NCI-H1105 (cell line): ENCODE measurements at places on chromosomes 1 and 21.
A peak's percentile ranks its signal among the peaks of the same experiment; 100 is the strongest.

GRCh38 chr1:115408533-115408932 is 70.5 kb upstream of the NGF start:
- DNase-seq: no peak

GRCh38 chr1:63758791-63759190 is 15.0 kb upstream of the ROR1 start:
- DNase-seq: peak; percentile 81

DNA sequence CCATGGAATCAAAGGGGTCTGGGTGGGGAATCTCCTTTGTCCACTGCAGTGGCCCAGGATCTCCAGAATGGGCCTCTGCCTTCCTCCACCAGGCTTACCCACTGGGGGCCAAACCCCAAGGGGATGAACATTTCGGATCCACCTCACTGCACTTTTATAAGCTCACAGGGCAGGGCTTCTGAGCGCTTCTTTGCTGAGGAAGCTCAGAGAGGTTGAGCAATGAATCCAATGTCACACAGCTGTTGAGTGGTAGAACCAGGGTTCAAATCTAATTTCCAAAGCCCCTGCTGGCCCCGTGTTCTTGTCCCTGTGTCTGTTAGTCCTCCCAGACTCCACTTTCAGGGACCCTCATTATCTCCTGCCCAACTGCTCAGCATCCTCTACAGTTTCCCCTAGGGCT is 250.8 kb downstream of the GRIK3 start:
- no peak for DNase-seq

DNA sequence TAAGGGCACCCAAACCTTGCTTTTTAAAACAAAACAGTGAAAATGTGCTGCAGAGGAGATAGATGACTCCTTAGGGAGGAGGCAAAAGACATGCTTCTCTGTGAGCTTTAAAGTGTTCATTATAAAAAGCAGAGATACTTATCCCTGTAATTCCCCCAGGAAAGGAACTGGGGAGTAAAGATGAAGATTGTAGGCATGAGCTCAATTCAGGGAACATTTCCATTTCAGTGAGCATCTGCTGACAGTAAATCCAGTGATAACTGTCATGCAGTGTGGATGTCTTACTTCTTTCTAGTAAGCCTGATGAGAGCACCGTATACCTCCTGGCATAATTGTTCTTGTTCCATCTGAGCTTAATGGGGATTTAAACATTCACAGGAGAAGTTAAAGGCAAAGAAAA is 1296.5 kb downstream of the MRPL39 start:
- DNase-seq: no peak

DNA sequence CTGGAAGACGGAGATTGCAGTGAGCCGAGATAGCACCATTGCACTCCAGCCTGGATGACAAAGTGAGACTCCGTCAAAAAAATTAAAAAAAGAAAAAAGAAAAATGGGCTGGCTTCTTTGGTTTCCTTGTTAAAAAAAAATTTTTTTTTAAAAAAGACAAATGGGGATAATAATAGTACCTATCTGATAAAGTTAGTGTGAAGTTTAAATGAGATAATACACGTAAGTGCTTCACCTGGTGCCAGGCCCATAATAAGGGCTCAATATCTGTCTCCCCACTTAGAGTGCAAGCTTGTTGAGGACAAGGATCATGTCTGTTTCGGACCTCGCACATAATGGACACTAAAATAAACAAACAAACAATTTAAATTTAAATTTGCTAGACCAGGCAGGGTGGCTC is 30.0 kb upstream of the HTR1D start:
- DNase-seq: no peak

GRCh38 chr1:35406103-35406502 is 137.6 kb downstream of the ZMYM4 start:
- DNase-seq: no peak

GRCh38 chr1:216554934-216555333 is 131.7 kb upstream of the USH2A start:
- no peak for DNase-seq

GRCh38 chr1:36918604-36919003 is 115.7 kb downstream of the GRIK3 start:
- DNase-seq: no peak

- DNase-seq: no peak
Measured at GRCh38 chr1:63848733-63849132, 74.9 kb downstream of the ROR1 start.

DNA sequence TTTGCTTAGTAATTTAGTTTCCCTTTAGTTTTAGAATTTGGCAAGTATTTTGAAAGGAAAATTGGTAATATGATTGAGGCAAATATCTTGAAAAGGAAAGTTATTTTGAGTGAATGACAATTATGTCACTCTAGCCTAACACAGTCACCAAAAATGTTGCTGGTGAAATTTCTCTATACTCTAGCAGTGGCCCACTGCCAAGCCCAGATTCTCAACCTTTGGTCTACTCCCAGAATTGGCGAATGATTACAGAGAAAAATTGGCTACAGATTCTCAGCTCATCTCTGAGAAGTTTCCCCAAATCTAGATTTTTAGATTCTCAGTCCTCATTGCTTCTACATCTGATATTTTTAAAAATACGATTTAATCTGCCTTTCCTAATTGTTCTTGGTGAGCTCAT is 84.9 kb downstream of the PIGK start:
- no peak for DNase-seq

GRCh38 chr21:25456672-25457071 is 150.6 kb downstream of the MRPL39 start:
- DNase-seq: no peak

GRCh38 chr1:3636080-3636479 is 11.3 kb downstream of the TPRG1L start:
- DNase-seq: no peak

DNA sequence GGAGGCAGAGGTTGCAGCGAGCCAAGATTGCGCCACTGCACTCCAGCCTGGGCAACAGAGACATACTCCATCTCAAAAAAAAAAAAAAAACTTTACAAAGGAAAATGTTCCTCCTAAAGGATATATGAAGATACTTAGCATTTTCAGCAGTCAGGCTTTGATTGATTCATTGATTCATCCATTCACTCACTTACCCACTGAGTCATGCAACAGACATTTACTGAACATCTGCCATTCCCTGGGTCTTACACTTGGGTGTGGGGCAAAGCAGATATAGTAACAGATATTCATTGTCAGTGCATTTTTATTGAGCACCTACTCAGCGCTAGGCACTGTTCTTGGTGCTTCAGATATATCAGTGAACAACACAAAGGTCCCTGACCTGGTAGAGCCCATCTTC is 5.6 kb upstream of the LACTBL1 start:
- DNase-seq: no peak

DNA sequence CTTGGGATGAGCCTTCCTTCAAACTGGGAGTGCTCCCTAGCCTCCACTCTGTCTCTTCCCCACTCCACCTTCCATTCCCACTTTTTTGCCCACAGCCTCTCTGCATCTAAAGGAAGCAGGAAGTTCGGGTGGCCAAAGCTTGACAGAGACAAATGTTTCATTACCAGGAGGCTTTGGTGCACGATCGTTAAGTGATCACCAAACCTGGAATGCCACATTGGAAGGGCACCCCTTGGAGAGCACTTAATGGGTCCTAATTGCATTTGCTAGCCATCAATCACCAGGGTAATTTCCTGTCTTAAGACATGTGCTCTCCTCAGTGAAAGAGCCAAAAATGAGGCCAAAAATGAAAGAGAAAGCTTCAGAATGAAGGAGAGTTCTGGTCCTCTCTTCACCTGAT is 206.5 kb downstream of the TNR start:
- DNase-seq: no peak

GRCh38 chr1:8247811-8248436 is 70.0 kb upstream of the SLC45A1 start:
- no peak for DNase-seq

DNA sequence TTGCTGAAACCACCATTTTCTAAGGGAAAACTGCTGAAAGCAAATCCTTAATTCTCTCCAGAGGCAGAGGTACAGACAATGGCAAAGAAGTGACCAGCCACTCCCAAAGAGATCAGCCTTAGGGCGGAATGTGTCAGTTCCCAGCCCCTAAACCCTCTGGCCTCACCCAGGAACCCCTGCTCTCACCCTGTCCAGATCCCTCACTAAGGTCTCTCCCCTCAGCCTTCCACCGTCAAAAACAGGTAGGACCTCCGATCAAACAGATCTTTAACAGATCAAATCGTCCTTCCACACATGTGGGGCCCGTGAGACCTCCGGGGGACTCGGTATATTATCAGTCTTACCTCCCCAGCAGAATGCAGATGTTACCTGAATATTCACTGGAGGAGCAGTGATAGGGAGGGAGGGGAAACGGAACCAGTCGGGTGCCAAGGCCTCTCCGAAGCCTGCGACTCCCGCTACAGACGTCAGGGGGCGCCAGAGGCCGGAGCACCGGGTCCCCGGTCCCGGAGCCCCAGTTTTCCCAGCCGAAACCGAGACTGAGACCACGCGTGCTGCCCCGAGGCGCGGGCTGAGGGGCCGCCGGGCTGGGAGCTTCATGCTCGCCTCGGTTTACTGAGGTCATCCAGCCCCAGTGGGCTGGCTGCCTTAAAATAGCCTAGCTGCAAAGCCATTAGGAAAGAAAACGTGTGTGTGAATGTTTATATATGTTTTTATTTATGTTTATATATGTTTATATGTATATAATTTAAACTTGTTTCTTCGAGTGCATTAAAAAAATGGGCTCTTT is 23.6 kb downstream of the GPA33 start:
- DNase-seq: peak; percentile 73

GRCh38 chr21:46168659-46169386 is 13.4 kb upstream of the FTCD start:
- DNase-seq: no peak

- peak; percentile 29 for DNase-seq
Measured at GRCh38 chr1:169484683-169485430, 887 bp downstream of the SLC19A2 start.

GRCh38 chr1:20158358-20159070 is 19.4 kb downstream of the PLA2G2F start:
- no peak for DNase-seq
